ENCODE measurements at places on chromosomes 7 and 10.

DNA sequence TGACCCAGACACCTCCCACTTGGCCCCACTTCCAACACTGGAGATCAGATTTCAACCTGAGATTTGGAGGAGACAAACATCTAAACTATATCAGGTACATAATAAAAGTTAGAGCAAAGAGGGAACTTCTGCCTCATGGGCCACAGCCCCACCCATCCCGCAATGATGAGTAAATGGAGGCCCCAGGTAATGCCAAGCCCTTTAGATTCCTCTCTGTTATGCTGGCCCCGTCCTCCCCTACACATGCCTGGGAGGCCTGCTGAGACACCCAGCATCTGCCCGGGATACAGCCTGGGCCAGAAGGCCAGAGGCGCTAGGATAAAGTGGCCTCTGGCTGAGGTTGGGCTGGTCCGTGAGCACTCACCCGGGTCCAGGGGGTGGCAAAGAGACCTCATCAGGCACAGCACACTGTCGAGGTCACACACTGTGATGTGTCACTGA is 185.5 kb upstream of the SH2B2 start:
- DNase-seq: no peak

GRCh38 chr7:90180649-90181048 is 26.4 kb downstream of the STEAP1 start:
- DNase-seq: no peak

DNA sequence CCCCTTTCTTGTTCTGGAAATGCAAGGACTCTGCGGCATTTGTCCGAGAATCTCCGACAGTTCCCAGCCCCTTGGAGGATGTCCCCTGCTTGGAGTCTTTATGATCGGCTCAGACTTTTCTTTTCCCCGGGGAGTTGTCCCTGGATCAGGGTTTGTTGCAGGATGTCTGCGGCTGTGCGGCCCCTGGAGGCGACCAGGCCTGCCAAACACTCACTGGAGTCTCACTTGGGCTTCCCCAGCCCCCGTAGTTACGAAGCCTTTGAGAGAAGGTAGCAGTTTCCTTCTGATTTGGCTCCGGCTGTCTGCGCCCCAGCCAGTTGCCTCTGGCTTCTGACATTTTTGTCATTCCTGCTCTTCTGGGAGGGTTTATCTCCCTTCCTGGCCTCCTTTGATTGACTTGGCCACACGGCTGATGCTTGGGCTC is 16.1 kb downstream of the COL26A1 start:
- DNase-seq: no peak

DNA sequence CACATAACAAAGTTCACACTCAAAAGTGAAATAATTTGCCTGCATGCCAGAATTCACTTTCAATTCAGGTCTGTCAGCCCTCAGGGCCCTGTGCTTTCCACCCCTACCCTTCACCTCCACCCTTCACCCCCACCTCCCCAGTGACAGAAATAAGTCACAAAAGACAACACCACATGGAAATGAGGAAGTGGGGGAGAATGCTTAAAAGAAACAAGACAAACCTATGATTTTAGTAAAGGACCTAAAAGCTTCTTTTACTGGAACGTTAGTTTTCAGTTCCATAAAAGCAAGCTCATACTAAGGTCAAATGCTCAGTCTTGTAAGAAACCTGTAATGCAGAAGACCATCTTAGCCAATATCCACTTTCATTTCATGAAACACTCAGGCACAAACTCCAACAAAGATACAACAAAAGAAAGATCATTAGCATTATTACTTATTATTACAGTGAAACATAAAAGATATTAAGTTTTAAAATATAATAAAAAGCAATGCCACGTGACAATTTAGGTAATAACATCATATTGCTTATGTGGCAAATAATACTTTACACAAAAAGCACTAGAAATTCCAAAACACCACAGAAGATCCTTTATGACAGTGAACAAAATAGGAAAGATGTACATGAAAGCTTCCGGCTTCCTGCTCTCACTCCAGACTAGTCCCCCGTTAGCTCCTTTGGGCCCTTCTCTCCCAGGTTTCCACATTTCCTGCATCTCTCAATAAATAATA is 112.1 kb downstream of the LMBR1 start:
- no peak for DNase-seq

- DNase-seq: no peak
Observed at GRCh38 chr7:121961089-121961867, 88.3 kb downstream of the PTPRZ1 start.

- DNase-seq: no peak
Observed at GRCh38 chr10:107807836-107808235, 643.3 kb upstream of the SORCS1 start.

GRCh38 chr10:100745882-100746783 is 751 bp downstream of the PAX2 start:
- no peak for DNase-seq

- DNase-seq: no peak
Observed at GRCh38 chr10:49631975-49632374, 18.1 kb downstream of the CHAT start.

- no peak for DNase-seq
Observed at GRCh38 chr7:120201290-120201689, 71.7 kb upstream of the KCND2 start.

- DNase-seq: peak; percentile 57
Observed at GRCh38 chr7:95476072-95476847, 9.5 kb upstream of the ASB4 start.

- DNase-seq: no peak
Observed at GRCh38 chr10:54985732-54986131, 184.7 kb upstream of the PCDH15 start.

DNA sequence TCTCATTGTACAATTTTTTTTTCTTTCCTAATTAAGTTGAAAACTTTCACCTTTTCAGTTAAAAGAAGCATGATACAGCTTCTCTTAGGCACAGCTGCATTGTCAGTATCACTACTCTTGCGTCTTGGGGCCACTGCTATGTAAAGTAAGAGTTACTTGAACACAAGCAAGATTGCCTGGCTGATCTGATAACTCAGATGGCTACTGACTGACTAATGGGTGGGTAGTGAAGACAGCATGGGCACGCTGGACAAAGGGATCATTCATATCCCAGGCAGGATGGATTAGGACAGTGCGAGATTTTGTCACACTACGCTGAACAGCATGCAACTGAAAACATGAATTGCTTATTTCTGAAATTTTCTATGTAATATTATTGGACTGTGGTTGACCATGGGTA is 11.6 kb upstream of the ADAMTS14 start:
- no peak for DNase-seq

DNA sequence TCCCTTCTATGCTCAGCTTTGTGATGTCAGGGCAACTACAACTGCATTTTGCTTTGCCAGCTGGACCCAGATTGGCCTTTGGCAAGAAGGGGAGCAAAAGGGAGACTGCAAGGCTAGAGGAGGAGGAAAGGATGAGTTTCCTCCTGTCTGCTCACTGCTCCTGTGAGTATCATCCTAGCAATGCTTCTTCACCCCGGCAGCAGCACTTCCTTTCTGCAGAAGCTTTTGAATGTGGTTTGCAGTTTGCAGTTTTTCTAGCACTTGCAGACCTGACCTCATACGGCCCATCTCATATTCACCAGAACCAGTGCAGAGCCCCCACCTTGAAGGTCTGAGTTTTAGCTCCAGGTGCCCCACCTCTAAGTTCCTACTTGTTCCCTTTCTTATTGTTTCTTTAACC is 14.8 kb downstream of the C7orf33 start:
- no peak for DNase-seq

DNA sequence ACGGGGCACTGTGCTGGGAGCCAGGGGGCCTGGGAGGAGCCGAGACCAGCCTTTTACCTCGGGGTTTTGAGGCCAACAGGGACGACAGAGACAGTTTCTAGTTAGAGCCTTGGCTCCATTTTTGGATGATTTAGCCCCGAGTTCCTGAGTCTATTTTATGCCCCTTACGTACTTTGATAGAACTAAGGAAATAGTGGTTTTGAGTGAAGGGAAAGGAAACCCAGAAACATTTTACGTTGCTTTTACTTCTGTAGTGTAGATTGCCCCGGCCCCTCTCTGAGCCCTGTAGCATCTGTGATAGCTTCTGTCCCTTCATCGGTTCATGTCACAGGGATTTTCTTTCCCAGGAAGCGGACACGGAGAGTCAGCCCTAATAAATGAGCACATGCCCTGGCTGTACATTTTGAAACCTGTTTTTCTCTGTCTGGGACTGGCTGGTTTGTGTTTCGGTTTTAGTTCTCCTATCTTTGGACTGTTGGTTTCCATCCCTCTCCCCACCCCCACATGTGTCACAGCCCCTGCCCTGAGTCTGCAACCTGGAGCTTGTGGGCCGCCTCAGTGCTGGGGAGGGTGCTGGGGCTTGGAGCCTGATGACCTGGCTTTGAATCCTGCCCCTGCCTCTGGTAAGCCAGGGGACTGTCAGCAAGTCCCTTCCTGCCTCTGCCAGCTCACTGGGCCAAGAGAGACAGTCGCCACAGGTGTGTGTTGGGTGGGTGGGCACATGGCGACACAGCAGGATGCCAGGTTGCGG is 6.9 kb upstream of the ORAI2 start:
- DNase-seq: no peak
